ENCODE measurements at places on chromosomes 1 and 21. TPM values are rescaled to one million over a fixed set of nuclear protein-coding genes. Genes with fewer than 3 reads are reported as not detected.

Gene FOXD2
- under 0.01 TPM for total RNA-seq

Gene PUSL1
- 22.8 TPM for total RNA-seq

Gene NOS1AP
- under 0.01 TPM for total RNA-seq

Gene C8B
- total RNA-seq = not detected

Gene OVAAL
- not detected for total RNA-seq

All from regular cardiac myocyte (primary cell).